ENCODE measurements at places on chromosomes 4 and X. TPM values are rescaled to one million over a fixed set of nuclear protein-coding genes. Genes with fewer than 3 reads are reported as not detected.
A peak's percentile ranks its signal among the peaks of the same experiment; 100 is the strongest.

GRCh38 chr4:20430259-20430941 lies 178.7 kb downstream of the SLIT2 start:
- ATAC-seq, result no peak

Gene DGAT2L6
- total RNA-seq, result not detected

Gene DRD5
- total RNA-seq, result not detected

Gene GK
- total RNA-seq, result 5.0 TPM

DNA sequence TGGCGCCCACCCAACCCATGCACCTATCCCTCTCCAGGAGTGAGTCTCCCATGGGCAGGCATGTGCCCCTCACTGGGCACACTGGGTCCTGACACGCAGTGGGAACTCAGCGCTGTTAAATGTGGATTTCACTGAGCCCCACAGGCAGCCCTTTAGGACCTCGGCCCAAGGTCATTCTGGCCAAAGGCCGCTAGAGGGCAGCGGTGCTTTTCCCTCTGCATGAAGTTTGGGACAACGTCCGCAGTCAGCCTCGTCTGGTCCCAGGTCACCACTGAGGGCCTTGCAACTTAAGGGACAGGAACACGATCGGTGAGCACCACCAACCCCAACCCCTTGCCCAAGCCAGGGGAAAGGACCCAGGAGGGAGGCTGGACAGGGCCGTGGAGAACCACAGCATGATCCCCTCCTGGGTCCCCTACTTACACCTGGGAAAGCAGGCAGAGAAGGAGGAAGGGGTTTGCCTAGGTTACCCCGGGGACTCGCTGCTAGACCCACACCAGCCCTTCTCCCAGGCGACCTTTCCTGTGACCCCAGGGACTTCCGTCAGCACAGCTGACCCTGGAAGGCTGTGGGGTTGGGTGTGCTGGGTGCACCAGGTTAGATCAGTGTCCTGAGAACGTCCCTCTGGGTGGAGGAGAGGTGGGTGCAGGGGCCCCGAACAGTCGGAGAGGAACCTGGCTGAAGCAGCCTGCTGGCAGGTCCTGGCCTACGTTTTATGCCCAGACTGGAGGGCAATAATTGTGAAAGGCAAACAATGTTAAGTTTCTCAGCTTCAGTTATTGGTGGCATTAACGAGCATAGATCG lies 24.0 kb downstream of the CYTL1 start:
- peak; percentile 57 for ATAC-seq

Gene INTU
- total RNA-seq, result 21.8 TPM

Gene BEX3
- 117 TPM for total RNA-seq

Gene GABRE
- 21.2 TPM for total RNA-seq

DNA sequence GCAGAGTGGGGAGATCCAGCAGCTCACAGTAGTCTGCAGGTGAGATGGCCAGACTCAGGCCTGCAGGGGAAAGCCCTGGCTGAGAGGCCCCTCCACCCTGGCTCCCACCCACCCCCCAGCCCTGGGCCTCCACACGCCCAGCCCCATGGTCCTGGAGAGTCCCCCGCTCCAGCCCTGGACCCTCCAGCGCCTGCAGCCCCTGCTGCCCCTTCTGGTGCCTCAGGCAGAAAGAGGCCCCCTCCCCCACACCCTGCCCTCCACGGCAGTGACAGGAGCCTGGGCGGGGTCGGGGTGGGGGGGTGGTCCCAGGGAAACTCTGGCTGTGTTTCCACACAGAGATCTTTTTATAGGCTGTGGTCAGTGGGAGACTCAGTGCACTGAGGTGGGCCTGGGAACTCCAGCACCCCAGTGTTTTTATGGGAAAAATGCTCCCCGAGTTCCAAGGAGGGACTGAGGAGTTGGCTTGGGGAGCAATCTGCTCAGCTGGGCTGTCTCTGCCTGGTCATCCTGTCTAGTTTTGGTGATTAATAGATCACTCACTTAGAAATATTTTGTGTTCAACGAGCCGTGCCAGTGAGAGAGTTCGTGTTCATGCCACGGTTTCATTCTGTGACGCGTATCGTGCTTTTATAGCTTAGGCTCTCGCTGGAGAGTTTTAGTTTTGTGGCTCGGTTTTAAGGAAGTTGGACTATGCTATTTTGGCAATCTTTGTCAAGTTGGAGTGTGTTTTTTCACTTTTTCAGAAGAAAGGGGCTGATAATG lies 53.1 kb upstream of the HGFAC start:
- peak; percentile 37 for ATAC-seq

DNA sequence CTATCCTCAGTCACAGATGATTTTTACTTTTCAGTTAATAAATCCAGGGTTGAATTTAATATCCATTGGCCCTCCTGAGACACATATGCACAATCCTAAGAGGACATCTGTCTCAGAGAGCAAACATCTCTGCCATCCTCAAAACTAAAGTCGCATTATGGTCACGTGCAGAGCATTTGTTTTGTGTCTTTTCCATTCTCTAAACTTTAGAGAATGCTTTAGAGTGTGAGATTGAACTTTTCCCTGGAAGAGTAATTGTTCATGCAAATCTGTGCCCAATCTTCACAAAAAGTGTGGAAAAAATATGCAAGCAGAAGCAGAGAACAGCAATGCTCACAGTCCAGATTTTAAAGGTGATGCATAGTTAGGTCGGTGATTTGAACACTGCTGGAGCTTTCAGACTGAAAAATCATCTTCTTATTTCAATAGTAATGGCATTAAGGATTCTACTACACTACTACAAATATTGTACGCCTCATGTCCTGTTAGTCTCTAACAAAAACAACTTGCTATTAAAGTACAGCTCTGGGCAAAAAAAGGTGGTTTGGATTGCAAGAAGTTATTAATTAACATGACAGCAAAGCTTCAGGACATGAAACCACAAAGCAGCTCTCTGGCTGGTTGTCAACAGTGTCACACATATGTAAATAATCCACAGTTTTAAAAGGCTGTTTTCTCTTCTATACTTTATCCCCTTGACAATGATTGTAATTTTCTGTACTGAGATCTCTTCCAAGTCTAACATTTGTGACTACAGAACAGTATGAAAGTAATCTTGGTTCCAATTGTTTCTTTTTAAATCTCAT lies 19.9 kb downstream of the DCHS2 start:
- ATAC-seq, result no peak

- ATAC-seq, result no peak
These were observed 194.7 kb downstream of the OPHN1 start for GRCh38 chrX:68238568-68238967.

Gene MAGEA11
- total RNA-seq, result not detected

GRCh38 chr4:102843938-102844337 lies 16.6 kb upstream of the UBE2D3 start:
- ATAC-seq, result no peak

- ATAC-seq, result no peak
These were observed 2.3 kb upstream of the C1QTNF7 start for GRCh38 chr4:15425520-15425919.

DNA sequence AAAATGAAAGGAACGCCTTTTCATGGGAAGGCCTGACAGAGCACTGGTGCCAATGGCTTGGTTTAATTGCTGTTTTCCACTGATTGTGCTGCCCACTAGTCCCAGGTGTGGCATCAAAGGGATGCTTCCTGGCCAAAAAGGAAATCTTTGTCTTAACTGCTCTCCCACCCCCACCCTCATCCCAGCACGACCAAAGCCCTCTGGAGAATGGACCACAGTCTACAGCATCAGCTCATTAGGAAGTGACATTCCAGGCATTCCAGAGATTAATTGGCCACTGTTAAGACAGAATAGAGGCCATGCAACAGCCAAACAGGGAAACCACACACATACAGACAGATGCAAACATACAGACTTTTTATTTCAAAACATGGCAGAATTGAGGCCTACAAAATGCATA lies 143.2 kb downstream of the LHFPL1 start:
- ATAC-seq, result no peak

DNA sequence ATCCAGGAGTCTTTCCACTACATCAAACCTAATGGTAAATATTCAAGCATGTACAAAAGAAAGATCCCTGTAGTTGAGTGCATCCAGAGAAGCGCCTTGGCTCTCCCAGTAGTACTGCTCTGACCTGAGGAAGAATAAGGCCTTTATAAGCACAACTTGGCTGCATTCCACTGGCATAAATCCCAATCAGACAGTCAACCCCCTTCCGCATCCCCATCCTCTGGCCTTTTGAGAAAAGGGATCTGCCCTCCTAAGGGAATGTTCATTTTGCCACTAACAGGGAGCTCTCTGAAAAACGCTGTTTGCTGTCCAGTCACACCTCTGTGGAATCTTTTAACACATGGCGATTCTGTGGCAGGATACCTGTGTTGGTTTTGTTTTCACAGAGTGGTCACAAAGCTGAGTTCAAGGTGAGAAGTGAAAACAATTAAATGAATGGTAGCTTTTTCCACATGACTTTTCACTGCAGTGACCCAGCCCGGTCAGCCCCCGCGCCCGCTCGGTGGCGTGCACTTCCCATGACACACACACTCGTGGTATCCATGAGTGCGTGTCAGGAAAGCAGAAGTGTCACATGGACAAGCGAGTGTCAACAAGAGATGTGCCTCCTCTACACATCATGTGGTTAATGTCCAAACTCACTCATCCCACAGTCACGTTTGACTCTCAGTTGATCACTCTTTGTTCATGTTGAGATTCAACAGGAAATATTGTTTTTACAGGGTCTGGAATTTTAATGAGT lies 112.2 kb upstream of the ENPP6 start:
- peak; percentile 63 for ATAC-seq

DNA sequence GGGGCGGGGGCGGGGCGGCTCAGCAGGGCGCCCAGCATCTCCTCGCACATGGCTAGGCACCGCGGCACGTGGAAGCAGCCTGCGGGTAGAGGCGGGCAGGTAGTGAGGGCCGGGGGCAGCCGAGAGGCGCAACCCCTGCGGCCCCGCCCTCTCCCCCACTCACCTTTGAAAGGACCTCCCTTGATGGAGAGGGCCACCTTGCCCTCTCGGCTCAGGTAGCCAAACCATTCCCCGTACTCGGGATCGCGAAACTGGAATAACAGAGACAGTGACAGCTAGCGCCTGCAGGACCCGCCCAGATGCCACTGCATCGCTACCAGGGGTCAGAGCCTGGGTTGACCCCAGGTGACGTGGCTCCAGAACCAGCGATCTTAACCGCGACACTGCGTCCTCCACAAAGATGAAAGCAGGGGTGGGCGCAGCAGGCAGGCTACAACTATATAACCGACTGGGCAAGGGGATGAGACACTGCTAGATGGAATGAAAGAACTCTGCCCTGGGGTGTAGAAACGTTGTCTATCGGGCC lies 552 bp upstream of the NAA10 start:
- no peak for ATAC-seq

DNA sequence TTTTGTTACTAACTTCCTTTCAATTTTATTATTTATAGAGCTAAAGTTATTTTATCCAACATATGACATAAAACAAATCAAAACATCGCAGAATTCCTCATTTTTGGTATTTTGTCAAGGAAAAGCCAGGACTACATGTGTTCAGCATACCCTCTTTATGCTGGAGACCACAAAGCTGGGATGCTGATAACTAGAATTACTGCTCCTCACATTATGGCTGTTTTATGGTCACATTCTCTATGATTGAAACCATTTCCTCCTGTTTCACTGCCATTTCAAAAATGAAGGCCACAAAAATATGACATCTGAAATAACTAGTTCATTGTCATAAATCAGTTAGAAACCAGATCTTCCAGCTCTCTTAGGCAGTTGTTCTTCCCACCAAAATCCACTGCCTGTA lies 41.7 kb downstream of the KLHL34 start:
- no peak for ATAC-seq

Gene IL21
- total RNA-seq, result not detected

DNA sequence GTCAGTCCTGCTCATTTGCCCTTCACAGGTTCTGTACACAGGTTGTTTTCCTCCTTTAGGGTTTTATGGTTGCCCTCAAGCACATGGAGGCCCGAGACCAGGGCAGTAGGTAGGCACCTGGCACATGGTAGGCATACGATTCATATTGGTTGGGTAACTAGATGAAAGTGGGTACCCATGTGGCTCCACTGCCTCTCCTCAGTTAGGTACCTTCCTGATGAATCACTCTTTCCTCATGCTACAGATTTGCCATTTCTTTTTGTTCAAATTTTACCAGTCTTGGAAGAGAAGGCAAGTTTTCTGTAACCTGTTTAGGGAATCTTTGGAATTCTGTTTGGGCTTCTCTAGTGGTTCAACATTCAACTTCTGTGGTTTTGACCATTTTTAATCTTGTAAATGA lies 121.3 kb downstream of the FHIP1A start:
- ATAC-seq, result no peak

DNA sequence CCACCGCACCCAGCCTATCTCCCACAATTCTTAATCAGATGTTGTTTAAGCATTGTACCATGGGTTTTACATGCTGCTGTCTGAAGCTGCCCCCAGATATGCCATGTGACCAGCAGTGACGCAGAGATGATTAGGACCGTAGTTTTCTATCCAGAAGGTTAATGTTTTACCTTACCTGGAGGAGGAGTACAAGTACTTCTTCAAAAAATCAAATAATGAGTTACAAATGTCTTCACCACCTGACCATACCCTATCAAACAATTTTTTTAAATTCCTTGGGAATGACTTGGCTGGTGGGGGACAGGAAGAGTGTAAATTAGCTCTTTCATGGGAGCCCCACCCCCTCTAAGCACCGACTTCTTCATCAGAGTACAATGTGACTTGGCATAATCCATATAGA lies 16.2 kb upstream of the SGMS2 start:
- no peak for ATAC-seq

DNA sequence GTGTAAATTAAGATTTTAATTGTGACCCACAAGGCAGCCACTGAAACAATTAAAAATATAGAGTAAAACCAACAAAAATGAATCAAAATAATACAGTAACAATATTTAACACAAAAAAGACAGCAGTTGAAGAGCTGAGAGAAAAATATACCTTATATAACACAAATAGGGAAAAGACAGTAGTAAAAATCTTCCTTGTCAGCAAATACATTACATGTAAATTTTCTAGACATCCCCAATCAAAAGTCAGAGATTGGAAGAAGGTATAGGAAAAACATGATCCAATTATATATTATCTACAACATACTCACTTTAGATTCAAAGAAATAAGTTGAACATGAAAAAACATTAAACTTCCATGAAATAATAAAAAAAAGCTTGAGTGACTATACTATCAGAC lies 330.8 kb downstream of the UBE2NL start:
- no peak for ATAC-seq

Gene HSFX4
- total RNA-seq, result not detected

- no peak for ATAC-seq
These were observed 78.5 kb downstream of the ANXA3 start for GRCh38 chr4:78629991-78630541.

Gene CCKAR
- 1.3 TPM for total RNA-seq

- no peak for ATAC-seq
These were observed 32.6 kb upstream of the NKX6-1 start for GRCh38 chr4:84531689-84532088.

DNA sequence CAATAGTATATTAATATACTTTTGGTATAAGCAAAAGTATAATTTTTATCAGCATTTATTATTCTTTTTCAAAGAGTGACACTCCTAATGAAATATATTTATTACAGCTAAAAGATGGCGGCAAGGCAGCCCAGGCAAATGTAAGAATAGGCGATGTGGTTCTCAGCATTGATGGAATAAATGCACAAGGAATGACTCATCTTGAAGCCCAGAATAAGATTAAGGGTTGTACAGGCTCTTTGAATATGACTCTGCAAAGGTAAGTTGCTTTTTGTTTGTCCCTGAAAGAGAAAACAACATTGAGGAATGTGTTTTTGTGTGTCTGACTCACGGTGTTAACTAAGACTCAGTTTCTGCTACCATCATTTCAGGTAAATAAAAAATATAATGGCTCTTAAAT lies 71.9 kb downstream of the PDLIM5 start:
- ATAC-seq, result no peak
